ENCODE measurements at places on chromosomes 16 and 17. TPM values are rescaled to one million over a fixed set of nuclear protein-coding genes. Genes with fewer than 3 reads are reported as not detected.

The CAPNS2 gene
- total RNA-seq, result not detected

The PYDC1 gene
- not detected for total RNA-seq

The ATP1B2 gene
- total RNA-seq, result 0.11 TPM

The TBC1D3C gene
- not detected for total RNA-seq

DNA sequence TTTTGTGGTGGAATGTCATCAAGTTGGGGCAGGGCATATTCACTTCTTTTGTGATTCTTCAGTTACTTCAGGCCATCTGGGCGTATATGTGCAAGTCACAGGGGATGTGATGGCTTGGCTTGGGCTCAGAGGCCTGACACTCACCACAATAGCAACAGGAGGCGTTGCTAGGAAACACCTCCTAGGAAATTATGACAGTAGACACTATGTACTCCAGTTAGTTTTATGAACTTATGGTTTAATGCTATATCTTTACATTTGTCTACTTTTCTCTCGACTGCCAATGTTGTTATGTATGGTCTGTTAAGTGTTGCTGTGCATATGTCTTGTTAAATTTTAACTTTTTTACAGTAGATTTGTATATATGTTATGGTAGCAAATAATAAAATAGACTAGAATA, 788.7 kb upstream of the GOT2 start:
- H3K36me3 ChIP-seq, result no peaks in the 10 kb centered on the region
- DNase-seq, result no peak
- no peak overlapping the region for H3K4me3 ChIP-seq
- no peaks in the 10 kb centered on the region for H3K27me3 ChIP-seq

DNA sequence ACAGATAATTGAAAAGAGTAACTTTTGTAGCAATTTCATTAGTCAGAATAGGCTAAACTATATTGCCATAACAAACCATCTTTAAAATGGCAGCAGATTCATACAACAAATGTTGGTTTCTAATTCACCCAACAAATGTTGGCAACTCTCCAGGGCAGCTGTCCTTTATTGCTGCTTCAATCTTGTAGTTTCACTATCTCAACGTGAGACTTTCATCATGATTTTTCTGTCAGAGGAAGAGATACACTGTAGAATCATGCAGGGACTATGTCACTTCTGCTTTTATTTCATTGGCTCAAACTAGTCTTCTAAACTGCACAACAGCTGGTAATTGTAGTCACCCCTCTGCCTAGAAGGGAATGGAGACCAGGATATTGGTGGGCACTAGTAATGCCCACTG, 174.2 kb downstream of the TANC2 start:
- H3K4me3 ChIP-seq, result no peak overlapping the region
- H3K4me1 ChIP-seq, result no peaks in the 10 kb centered on the region
- H3K27me3 ChIP-seq, result no peaks in the 10 kb centered on the region
- no peak overlapping the region for H3K27ac ChIP-seq

DNA sequence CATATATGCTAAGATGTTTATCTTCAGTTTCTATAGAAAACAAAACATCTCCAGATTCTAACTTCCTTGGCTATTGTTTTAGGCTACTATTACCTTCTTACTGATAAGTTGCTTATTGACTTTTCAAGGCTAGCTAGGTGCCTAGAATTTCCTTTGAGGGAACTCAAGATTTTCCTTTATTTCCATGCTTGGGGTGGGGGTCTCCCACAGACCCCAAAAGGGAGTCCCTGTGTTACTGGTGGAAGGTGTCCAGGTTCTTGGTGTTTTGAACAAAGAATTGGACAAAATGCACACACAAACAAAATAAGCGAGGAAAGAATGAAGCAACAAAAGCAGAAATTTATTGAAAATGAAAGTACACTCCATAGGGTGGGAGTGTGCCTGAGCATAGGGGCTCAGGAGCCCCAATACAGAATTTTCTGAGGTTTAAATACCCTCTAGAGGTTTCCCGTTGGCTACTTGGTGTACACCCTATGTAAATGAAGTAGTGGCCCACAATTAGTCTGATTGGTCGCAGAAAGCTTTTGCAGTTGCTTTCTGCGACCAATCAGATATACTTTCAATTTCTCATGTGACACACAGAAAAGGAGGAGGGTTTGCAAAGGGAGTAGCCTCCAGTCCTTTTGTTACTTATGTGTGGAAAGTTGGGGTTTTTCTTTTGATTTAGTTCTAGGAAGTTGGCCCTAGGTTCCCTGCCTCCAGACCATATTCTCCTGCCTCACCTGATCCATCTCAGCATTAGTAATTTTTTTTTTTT, 67.5 kb downstream of the MARF1 start:
- H3K27ac ChIP-seq, result no peak overlapping the region
- no peaks in the 10 kb centered on the region for H3K36me3 ChIP-seq
- H3K4me1 ChIP-seq, result no peaks in the 10 kb centered on the region
- H3K27me3 ChIP-seq, result no peaks in the 10 kb centered on the region
- no peak for DNase-seq

GRCh38 chr17:50380369-50381259, 7.6 kb downstream of the EME1 start:
- H3K36me3 ChIP-seq, result peaks cover 48% of the 10 kb centered on the region
- no peak for DNase-seq
- H3K4me1 ChIP-seq, result no peaks in the 10 kb centered on the region
- H3K4me3 ChIP-seq, result no peak overlapping the region
- no peaks in the 10 kb centered on the region for H3K27me3 ChIP-seq

- H3K4me1 ChIP-seq, result no peaks in the 10 kb centered on the region
- no peaks in the 10 kb centered on the region for H3K27me3 ChIP-seq
- no peak overlapping the region for H3K27ac ChIP-seq
- H3K4me3 ChIP-seq, result no peak overlapping the region
- no peak for DNase-seq
- no peaks in the 10 kb centered on the region for H3K36me3 ChIP-seq
Observed at GRCh38 chr16:4976079-4976478, 17.9 kb downstream of the SEC14L5 start.

GRCh38 chr17:38910325-38910724, 15.1 kb upstream of the LASP1NB start:
- H3K4me1 ChIP-seq, result peaks cover 31% of the 10 kb centered on the region
- no peak overlapping the region for H3K4me3 ChIP-seq
- H3K27me3 ChIP-seq, result no peaks in the 10 kb centered on the region
- no peak overlapping the region for H3K27ac ChIP-seq
- DNase-seq, result peak; percentile 31

- H3K27ac ChIP-seq, result no peak overlapping the region
- no peak for DNase-seq
- H3K4me3 ChIP-seq, result no peak overlapping the region
Observed at GRCh38 chr16:89210904-89211515, 6.5 kb upstream of the ZNF778 start.

GRCh38 chr16:79601092-79601930, 774 bp upstream of the MAF start:
- no peaks in the 10 kb centered on the region for H3K36me3 ChIP-seq
- DNase-seq, result peak; percentile 79
- H3K27me3 ChIP-seq, result no peaks in the 10 kb centered on the region
- H3K4me1 ChIP-seq, result peaks cover 5% of the 10 kb centered on the region
- peak overlapping the region; percentile 80 for H3K4me3 ChIP-seq
- peak overlapping the region; percentile 83 for H3K27ac ChIP-seq

- no peaks in the 10 kb centered on the region for H3K36me3 ChIP-seq
- no peak overlapping the region for H3K4me3 ChIP-seq
- peaks cover 37% of the 10 kb centered on the region for H3K4me1 ChIP-seq
- no peaks in the 10 kb centered on the region for H3K27me3 ChIP-seq
- H3K27ac ChIP-seq, result peak overlapping the region; percentile 78
Observed at GRCh38 chr17:73340093-73340596, 28.3 kb upstream of the CDC42EP4 start.

GRCh38 chr17:6374271-6374691, 60.6 kb downstream of the AIPL1 start:
- H3K4me3 ChIP-seq, result no peak overlapping the region
- no peaks in the 10 kb centered on the region for H3K4me1 ChIP-seq
- H3K27ac ChIP-seq, result no peak overlapping the region
- DNase-seq, result no peak
- no peaks in the 10 kb centered on the region for H3K36me3 ChIP-seq

- no peak overlapping the region for H3K4me3 ChIP-seq
- no peak overlapping the region for H3K27ac ChIP-seq
- H3K27me3 ChIP-seq, result no peaks in the 10 kb centered on the region
- DNase-seq, result no peak
Observed at GRCh38 chr16:56340864-56341365, 84.4 kb downstream of the AMFR start.

- no peak overlapping the region for H3K4me3 ChIP-seq
- no peak for DNase-seq
- H3K27me3 ChIP-seq, result no peaks in the 10 kb centered on the region
- H3K4me1 ChIP-seq, result peaks cover 4% of the 10 kb centered on the region
Observed at GRCh38 chr17:82465023-82465603, 6.6 kb downstream of the NARF start.

DNA sequence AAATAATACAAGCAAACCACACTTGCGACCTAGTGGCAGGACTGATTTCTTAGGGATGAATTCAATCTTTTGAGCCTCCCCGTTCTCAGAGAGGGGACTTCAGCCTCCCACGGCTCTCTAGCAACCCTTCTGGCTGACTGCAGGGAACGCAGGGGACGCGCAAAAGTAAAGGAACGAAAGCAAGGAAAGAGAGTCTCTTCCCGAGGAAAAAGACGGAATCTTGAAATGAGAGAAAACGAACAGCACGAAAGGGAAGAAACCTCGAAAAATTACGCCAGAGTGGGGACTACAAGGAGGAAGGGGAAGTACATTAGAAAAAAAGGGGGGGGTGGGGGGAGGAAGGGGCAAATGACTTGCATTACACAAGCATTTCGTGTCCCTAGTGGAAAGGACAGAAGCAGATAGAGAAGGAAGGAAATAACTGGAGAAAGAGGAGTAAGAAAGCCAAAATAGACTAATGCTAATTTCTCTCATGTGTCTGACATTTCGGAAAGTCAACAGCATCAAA, 1.2 kb downstream of the GRB2 start:
- peaks cover 12% of the 10 kb centered on the region for H3K4me1 ChIP-seq
- no peak for DNase-seq
- H3K27me3 ChIP-seq, result no peaks in the 10 kb centered on the region

GRCh38 chr16:86090461-86091170, 191.7 kb downstream of the IRF8 start:
- DNase-seq, result no peak
- no peaks in the 10 kb centered on the region for H3K36me3 ChIP-seq
- H3K4me1 ChIP-seq, result no peaks in the 10 kb centered on the region
- no peaks in the 10 kb centered on the region for H3K27me3 ChIP-seq
- H3K4me3 ChIP-seq, result no peak overlapping the region
- H3K27ac ChIP-seq, result no peak overlapping the region

GRCh38 chr16:56807011-56807675, 57.9 kb upstream of the SLC12A3 start:
- DNase-seq, result no peak
- H3K27me3 ChIP-seq, result no peaks in the 10 kb centered on the region
- no peaks in the 10 kb centered on the region for H3K4me1 ChIP-seq
- H3K4me3 ChIP-seq, result no peak overlapping the region
- H3K27ac ChIP-seq, result no peak overlapping the region
- peaks cover 23% of the 10 kb centered on the region for H3K36me3 ChIP-seq
